ENCODE measurements at places on chromosomes 2 and 18.

DNA sequence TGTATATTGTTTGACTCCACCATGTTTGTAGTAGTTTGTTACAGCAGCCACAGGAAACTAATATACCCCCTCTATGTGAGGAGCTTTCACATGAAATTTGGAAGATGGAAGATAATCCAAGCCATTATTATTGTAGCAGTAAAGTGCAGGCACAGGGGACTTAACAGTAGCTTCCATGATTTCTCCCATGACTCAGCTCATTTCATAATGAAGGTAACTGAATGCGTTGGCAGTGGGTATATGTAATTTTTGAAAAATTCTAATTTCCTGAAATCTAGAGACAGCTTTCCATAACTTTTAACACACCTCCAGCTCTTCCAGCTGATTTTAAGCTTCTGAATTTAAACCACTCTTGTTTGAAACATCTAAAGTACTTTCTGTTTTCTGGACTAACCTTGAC is 181.2 kb downstream of the NR4A2 start:
- no peak for DNase-seq

GRCh38 chr2:98923244-98923940 is 12.6 kb downstream of the CRACDL start:
- DNase-seq, result no peak

- no peak for DNase-seq
Observed at GRCh38 chr2:201441409-201441808, 9.8 kb downstream of the TRAK2 start.

DNA sequence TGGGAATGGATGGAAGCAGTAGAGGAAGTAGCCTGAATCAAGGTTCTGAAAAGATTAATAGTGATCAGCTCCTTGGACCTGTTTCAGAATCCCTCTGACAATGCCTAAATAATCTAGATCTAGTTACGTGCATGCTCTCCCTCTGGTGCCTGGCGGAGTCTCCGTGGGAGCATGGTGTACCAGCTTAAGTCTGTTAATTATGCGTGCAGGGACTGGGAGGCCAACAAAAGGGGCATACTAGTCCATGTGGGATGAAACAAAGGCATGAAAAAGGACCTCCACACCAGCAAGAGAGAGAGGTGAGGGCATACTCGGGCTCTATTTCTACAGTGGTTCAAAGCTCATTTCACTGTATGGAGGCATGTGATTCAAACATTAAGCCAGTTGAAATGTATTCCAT is 200.3 kb downstream of the DPP4 start:
- DNase-seq, result no peak

- no peak for DNase-seq
Observed at GRCh38 chr2:237444071-237444470, 30.1 kb upstream of the COL6A3 start.

GRCh38 chr2:177717831-177718618 is 325.5 kb downstream of the AGPS start:
- no peak for DNase-seq

DNA sequence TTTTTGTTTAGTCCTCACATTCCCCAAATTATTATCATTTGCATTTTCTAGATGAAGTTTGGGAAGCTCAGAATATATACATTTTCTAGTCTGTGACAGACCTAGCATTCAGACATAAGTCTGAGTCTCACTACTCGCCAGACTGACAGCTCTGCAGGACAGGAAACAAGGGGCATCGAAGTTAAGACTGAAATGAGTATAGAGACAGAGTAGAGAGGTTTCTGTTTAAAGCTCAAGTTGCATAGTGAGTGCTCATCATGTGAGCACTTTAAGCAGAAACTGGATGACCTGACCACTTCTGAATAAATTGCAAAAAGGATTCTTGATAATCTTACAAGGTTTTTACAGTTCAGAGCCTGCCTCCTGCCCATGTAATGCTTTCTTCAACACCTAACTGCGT is 1.1 kb downstream of the HADHB start:
- DNase-seq, result no peak

- no peak for DNase-seq
Observed at GRCh38 chr2:188280811-188281222, 10.9 kb upstream of the GULP1 start.

DNA sequence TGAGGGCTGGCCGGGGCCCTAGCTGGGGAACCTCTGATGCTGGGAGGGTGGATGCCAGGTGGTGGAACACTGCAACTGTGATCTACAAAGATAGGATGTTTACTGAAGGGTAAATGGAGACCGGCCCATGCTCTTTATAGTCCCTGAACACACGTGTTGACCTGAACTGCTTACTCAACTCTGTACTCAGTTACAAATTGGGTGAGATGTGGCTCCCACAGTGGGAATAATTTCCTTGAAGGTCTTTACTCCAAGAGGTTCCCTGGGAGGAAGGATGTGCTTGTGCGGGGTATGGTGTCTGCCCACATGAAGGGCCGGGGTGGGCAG is 254.1 kb downstream of the PRKCE start:
- no peak for DNase-seq

- DNase-seq, result no peak
Observed at GRCh38 chr2:10161961-10162441, 39.5 kb downstream of the RRM2 start.

DNA sequence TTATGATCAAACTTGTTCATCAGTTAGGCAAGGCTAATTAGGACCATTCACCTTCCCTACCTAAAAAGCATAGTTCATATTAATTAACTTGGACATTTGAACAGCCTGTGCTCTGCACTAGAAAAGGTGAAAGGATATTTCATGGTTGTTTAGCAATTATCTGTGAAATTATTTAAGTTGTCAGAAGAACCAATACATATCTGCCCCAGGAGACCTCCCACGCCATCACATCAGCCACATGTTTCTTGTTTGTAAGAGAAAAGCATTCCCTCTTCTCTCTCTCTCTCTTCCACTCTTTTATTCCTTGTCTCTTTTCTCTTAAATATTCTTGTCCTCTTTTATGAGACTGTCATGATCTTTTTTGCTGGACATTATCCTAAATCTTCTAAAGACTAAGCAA is 282.0 kb upstream of the RND3 start:
- no peak for DNase-seq

DNA sequence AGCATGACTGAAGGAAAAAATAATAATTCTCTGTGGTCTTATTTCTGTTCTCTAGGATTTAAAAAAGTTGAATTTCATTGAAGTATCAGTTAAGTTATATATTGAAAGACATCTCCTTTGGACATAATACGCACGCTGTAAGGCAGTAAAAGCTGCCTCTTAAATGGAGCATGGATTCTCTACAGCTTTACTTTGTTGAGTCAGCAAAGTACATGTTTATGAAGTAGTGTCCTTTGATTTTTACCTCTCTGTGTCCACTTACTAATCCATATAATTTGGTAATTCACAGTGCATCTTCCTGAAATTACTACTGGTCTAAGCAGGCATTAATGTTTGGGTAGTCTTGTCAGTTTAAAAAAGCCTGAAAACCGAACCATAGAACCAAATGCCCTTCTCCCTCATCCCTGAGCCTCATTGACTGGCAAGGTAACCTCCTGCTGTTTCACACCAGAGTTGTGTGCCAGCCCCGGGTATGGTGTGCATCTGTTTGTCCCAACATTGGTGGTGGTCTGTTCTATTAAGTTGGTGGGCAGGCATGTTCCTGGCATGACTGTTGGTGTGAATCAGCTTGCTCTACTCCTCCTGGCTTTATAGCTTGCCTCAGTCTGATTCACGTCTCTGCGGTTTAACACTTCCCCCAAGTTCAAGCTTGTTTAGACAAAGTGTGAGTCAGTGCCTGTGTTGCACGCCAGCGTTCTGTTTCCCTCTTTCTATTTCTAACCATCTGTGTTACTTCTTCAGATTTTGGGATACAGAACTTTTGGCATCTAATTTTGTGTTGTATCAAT is 71.0 kb upstream of the ITM2C start:
- peak; percentile 27 for DNase-seq

DNA sequence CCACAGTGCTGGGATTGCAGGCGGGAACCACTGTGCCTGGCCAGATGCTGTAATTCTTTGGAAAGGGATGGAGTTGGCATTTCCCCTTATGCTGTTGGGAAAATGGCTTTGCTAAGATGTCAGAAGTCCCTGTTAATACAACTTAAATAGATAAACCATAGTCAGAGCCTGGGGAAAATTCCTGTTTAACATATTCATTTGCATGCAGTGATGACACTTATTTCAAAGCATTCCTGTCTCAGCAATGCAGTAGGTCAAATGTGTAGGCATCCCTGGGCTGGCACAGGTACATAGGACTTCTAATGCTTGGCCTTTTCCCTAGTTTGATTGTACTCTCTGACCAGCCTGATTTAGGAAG is 38.6 kb downstream of the RAMP1 start:
- no peak for DNase-seq

- DNase-seq, result no peak
Observed at GRCh38 chr2:16745466-16745865, 79.8 kb upstream of the CYRIA start.

DNA sequence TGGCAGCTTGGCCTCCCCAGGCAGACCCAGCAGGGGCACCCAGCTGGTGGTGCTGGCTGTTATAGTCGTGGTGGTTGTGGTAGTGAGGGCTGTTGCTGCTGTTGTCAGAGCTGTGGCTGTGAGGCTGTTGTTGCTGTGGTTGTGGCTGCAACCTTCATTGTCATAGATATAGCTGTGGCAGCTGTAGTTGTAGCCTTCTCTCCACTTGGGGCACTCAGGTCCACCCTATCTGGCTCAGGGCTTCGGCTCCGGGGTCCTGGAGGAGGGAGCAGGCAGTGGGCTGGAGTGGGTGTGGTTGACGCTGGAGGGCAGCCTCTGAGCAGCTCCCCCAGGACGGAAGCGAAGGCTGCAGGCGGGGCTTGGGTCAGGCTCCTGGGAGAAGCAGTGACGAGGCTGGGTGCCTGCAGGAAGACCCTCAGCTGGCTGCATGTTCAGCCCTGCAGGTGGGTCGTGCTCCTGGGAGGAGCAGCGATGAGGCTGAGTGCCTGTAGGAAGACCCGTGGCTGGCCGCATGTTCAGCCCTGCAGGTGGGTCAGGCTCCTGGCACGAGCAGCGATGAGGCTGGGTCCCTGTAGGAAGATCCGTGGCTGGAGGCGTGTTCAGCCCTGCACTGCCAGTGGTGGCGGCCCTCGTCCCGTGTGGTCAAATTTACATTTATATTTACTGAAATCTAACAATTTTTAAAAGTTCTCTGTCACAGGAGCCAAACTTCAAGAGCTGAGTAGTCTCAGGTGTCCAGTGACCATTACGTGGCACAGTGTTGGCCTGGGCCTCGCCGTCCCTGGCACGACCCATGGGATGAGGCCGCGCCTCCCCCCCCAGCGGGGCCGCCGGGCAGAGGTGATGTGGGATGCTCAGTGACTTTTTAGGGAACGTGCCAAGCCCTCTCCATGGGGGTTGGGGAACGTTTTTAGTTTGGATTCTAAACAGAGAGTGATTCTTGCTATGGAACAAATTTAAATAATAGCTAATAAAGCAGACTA is 79.2 kb upstream of the PXDN start:
- DNase-seq, result no peak

DNA sequence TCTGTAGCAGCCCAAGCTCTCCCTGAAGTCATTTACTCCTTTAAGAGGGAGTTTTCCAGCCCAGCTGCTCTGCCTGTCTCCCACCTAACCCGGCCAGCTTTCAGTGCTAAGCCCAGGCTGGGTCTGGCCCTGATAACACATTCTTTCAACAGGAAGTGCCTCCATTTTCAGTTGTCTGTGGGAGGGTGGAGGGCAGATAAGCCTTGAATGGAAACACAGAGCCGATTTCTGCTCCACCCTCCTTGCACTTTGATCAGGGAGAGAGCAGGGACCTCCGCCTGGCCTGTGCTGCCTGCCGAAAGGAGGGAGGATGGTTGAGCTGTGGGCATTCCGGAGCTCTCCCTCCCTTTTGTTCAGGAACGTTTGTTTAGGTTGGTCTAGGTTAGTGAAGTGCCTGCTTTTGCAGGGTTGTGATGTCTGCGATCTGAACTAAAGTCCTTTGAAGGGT is 24.8 kb downstream of the GATA6 start:
- DNase-seq, result no peak

DNA sequence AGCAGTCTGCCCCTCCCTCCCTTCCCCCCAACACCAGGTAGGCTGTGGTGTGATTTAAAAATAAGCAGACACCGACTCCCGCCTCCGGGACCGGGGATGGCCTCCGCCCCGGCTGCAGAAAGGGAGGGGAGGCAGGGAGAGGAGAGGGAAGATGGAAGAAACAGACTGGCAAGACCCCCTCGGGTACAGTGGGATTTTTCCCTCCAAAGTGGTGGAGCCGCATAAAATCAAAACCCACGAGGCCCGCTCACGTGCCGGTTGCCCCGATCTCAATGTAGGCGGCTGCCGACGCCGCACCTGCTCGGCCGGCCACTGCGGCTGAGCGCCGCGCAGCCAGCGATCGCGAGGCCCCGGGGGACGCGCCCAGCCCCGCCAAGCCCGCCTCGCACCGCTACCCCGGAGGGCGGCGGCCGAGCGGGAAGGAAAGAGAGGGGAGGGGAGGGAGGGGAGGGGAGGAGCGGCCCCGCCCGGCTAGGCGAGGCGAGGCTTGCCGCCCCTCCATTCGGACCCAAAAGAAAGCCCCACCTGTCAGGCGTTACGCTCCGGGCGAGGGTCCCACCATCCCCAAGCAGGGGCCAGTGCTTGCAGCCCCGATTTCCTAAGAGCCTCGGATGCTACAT is 811 bp downstream of the ADD2 start:
- DNase-seq, result no peak

GRCh38 chr2:28674062-28674712 is 77.4 kb upstream of the PPP1CB start:
- no peak for DNase-seq

- no peak for DNase-seq
Observed at GRCh38 chr2:207151048-207151447, 14.7 kb downstream of the KLF7 start.

- no peak for DNase-seq
Observed at GRCh38 chr2:75403991-75404428, 156.7 kb downstream of the EVA1A start.

- no peak for DNase-seq
Observed at GRCh38 chr2:213149294-213149875, 2.0 kb downstream of the IKZF2 start.

DNA sequence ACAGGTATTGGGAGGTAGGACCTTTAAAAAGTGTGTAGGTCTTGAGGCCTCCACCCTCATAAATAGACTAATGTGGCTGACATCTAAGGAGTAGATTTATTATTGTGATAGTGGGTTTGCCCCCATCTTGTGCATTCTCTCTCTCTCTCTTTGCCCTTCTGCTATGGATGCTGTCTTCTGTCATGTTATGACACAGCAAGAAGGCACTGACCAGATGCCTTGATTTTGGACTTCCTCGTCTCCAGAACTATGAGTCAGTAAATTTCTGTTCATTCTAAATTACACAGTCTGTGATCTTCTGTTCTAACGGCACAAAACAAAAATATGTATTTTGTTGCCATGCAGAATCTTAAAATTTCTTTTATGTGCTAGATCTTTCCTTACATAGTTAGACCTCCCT is 66.9 kb downstream of the ATAD2B start:
- no peak for DNase-seq
